ENCODE measurements at places on chromosomes 12 and 14.
A peak's percentile ranks its signal among the peaks of the same experiment; 100 is the strongest.

DNA sequence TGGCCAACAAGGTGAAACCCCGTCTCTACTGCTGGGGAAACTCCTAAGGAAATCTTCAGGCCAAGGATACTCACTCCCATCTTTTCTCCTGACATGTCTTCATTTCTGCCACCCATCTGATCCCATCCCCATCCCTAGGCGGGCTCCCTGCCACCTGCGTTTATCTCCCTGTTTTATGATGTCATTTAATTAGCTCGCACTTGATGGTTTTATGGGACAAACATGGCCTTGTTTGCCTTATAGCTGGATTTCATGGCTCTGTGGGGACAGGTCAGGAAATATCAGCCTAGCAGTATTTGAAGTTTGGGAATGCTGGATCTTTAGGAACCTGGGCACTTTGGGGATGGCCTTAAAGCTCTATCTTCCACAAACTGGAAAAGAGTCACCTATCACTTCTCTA lies 88.5 kb upstream of the CISTR start:
- no peak for ATAC-seq

GRCh38 chr12:130375296-130376287 lies 37.9 kb downstream of the PIWIL1 start:
- ATAC-seq, result no peak

GRCh38 chr14:87940894-87941293 lies 52.1 kb downstream of the GALC start:
- ATAC-seq, result no peak

- ATAC-seq, result no peak
Measured at GRCh38 chr12:59594943-59595500, 807 bp upstream of the SLC16A7 start.

DNA sequence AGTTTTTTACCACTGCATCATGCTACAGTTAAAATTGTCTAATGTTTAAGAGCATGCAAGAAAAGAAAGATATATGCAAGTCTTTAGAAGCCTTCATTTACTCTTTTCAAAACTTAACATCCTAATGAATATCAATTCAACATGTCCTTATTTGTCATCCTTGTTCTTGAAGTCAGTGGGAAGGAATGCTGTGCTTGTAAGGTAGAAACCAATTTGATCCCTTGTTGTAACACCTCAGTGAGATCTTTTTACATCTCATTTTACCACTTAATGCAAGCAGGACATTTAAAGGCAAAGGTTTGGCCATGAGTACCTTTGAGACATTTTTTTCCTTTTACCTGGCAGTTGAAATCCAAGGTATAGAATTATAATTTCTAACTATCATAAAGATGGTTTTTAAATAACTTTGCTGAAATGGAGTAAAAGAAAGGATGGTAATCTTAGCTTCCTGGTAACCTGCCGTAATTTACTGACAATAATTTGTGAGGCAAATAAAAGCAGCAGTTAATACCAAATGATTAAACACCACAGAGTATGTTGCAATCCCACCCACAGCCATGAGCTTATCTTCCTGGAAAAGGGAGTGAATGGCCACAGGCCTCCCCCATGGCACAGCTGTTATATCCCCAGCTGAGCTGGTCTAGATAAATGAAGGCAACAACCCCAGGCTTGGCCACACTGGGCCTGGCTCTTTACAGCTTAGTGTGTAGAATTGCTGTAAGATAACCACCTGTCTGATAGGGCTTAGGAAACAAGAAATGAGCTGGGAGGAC lies 33.2 kb upstream of the STRN3 start:
- no peak for ATAC-seq

DNA sequence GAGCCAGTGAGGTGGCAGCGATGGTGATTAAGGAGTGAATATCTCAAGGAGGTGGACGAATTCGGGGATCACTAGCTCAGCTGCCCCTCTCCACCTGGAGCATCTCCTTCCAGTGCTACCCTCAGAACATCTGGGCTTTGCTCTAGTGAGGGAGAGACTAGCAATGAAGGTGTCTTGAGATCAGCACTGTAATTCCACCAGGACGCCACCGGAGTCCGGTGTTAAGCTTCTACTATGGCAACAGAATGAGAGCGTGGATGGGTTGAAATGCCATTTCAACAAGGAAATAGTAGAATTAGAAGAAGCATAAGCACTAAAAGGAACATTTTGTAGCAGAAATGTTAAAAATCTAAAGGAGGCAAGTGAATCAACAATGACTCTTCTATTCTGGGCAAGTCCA lies 61.1 kb downstream of the NTF3 start:
- ATAC-seq, result peak; percentile 44

DNA sequence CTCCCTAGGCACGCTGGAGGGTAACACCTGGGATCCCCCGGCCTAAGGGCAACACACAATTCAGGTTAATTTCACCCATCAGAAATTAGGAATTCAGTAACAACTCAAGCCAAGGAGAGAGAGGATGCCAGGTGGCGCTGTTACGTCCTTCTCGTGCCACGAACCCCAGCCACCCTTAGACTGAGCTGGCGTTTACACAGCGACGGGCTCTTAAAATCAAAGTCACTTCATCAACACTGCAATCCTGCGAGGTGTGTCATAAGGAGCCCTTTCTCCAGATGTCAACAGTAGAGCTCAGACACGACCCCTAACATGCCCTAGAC lies 110.6 kb upstream of the TMEM132D start:
- ATAC-seq, result no peak

DNA sequence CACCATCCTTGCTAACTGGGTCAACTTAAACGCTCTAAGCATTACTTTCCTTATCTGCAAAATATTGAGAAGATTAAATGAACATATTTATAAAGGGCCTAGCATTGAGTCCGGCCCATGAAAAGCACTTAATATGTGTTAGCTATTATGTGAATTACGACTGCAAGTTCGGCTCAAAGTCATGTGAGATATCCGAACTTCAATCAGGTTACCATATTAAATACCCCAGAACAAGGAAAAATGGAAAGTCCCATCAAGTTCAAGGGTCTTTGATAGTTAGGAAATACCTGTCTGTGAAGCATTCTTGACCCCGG lies 487 bp upstream of the NRDE2 start:
- ATAC-seq, result peak; percentile 2

DNA sequence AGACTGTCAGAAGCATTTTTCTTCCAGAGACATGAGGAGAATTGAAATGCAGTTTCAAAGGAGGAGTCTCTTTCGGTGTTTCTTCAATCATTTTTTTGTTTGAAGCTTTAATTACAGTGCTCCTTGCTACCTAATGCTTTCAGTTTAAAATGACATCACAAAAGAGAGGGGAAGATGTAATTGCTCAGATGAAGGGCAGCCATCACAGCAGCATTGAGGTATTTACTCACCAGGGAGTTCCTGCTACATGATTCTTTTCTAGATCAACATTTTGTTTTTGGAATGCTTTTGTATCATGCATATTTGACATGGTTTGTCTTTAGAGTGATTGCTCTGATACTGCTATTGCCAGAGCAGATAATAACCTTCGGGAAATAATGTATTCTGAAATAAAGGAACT lies 28.6 kb downstream of the FLRT2 start:
- no peak for ATAC-seq

GRCh38 chr12:98911396-98911795 lies 266.3 kb downstream of the APAF1 start:
- no peak for ATAC-seq

- ATAC-seq, result no peak
Measured at GRCh38 chr12:30098677-30099076, 314.9 kb upstream of the TMTC1 start.

DNA sequence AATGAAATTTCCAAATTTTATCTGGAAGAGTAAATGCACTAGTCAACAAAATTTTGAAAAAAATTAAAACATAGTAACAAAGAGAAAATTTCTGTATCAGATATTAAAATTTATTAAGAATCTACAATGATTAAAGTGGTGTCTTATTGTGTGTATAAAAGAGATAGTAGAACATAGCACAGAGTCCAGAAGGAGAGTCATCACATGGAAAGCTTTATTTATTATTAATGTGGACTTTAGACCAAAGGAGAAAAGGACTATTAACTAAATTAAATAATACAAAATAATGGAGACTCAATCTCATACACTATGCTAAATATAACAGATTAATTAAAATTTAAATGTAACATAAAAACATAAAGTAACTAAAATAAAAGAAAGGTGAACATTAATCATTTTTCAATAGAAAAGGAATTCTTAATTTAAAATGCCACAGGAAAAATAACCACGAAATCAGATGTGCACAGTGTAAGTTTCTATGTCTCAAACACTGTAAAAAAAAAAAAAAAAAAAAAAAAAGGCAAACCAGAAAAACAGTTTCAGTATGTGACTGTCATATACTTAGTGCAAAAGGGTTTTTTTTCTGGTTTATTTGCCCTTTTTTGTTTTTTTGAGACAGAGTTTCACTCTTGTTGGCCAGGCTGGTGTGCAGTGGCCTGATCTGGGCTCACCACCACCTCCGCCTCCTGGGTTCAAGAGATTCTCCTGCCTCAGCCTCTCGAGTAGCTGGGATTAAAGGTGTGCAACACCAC lies 95.4 kb downstream of the MYF5 start:
- ATAC-seq, result no peak

GRCh38 chr12:105698075-105698474 lies 367.6 kb downstream of the C12orf75 start:
- ATAC-seq, result no peak

- no peak for ATAC-seq
Measured at GRCh38 chr12:76552343-76552938, 7.1 kb downstream of the OSBPL8 start.

DNA sequence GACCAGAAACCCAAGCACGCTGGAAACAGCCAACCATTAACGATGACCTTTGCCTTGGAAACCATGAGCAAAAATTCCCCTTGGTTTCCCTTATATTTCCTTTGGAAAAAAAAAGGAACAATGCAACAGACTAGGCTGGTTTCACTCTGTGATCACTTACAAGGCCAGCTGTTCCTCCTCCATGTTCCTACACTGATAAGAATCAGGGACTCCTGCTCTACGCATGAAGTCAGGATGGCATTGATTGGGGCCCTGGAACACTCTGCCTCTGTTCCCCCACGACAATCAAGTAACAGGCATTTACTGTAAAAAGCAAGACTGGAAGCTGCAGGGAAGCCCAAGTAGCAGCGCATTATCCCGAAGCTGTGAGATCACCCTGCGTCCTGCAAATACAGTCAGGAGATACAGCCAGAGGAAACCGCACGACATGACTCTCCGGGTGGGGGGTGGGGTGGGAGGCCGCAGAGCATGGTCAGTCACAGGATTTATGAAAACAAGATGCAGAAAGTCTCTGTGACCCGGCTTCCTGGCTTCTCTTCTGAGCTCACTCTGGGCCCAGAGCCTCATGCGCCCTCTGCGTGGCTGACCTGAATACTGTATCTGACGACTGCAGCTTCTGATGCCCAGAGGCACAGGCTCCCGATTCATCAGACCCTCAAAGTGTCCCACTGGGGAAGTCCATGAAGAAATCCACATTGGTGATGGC lies 31.1 kb downstream of the SSH1 start:
- peak; percentile 64 for ATAC-seq

DNA sequence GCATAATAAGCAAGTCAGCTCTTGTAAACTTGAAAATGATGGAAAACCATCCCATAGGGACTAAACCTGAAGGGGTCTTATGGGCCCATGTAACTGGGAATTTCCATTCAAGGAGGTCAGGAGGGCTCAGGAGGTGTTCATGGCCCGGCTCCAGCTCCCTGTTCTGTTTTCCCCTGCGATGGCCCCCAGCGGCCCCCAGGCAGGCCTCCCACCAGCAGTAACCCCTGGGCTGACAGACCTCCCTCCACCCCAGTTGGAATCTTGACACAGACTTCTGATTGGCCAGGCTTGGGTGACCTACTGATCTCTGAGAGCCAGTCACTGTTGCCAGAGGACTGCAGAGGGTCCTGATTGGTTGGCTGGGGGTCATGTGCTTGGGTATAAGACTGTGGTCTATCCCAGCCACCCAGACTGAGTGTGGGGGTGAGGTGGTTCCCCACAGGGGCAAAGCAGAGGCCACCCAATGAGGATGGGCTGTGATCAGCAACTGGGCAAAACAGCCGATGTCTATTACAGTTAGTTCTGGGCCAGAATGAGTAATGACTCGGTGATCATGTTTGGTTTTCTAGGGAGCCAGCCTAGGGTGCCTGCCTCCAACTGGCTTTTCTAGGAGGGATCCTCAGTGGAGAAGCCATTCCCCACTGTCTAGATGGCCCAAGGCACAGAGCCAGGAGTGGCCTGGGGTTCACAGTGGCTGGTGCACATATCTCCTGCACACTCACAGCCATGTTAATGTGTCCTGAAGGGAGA lies 27.0 kb downstream of the RHOF start:
- no peak for ATAC-seq

- ATAC-seq, result no peak
Measured at GRCh38 chr12:29713729-29714128, 70.0 kb downstream of the TMTC1 start.

GRCh38 chr14:70190156-70190555 lies 1.4 kb upstream of the SLC8A3 start:
- no peak for ATAC-seq

GRCh38 chr14:32939254-32940065 lies 781 bp downstream of the NPAS3 start:
- peak; percentile 81 for ATAC-seq

DNA sequence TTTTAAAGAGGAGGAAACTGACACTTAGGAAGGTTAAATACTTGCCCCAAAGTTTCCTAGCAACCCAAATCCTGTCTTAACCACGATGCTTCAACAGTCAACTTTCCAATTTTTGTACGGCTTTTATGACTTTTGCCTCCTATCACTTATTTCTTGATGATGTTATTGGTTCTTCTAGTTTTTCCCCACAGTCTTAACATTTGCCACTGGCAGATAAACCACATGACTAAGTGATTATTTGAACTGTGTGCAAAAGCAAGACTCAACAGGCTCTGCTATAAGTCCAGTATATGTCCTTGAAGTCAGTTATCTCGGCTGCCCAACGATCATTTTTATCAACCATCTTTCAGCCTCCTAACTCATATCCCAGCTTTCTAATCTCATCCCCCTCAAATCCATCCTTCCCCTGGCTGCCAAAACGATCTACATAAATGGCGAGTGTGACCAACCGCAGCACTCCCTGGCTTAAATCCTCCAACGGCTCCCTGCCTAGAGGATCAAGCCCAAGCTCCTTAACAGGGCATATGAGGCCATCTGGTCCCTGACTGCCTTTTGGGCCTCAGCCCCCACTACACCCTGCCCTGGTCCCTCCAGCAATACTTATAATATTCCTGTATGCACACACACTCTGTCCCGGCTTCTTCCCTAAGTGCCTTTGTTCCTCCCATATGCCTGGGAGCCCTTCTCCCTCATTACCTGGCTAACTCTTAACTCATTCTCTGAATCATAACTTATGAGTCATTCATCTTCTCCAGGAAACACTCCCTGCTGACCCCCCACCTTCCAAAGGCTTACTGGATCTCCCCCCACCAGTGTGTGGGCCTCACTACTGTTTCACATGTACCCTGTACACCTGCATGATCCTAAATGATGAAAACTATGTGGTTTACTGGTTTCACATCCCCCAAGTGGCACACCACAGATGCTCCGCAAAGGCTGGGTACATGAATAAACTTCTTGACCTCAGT lies 8.8 kb downstream of the VPS37B start:
- peak; percentile 68 for ATAC-seq

Data from motor neuron (in vitro differentiated cells).